ENCODE measurements at places on chromosomes 7 and 10.

DNA sequence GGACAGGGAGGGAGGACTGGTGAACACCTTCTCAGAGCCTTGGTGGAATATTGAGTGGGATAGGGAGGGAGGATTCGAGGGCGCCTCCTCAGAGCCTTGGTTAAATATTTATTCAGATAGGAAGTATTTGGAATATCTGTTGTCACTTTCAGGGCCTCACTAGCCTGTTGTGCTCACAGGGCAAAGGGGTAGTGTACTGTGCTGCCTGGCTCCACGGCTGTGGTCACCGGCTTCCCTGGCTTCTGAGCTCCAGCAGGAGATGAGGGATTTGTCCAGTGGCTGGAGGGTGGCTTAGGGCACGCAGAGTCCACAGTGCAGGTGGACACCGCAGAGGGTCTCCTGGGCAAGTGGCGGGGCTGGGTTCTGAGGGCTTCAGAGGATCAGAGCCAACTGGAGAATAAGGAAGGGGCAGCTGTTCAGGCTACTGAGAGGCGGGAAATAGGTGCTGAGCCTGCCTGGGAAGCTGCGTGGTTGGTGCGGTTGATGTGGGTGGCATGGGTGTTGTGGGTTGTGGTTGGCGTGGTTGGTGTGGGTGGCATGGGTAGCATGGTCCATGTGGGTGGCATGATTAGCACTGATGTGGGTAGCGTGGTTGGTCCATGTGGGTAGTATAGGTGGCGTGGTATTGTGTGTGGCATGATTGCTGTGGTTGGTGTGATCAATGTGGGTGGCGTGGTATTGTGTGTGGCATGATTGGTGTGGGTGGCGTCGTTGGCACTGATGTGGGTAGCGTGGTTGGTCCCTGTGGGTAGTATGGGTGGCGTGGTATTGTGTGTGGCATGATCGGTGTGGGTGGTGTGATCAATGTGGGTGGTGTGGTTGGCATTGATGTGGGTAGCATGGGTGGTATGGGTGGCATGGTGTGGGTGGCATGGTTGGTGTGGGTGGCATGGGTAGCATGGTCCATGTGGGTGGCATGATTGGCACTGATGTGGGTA, 16.7 kb downstream of the INPP5A start:
- no peak for DNase-seq

DNA sequence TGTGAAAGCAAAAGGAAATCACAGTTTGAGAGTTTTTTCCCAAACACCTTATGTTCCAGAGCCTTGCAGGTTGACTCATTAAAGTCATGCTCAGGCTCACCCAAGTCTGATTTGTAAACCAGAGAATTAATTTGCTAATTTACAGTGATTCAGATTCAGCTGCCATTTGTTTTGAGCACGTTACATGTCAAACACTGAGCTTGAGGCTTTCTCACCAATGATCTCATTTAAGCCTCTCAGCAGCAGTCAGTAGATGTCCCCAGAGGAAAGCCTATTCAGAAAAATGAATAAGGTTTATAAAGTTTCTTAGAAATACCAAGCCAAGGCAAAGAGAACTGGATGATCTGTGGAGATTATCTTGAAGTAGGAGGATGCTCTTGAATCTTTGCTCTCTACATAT, 420.4 kb downstream of the HTR7 start:
- DNase-seq, result no peak

- DNase-seq, result no peak
Measured at GRCh38 chr10:6255548-6256061, 52.9 kb downstream of the PFKFB3 start.

DNA sequence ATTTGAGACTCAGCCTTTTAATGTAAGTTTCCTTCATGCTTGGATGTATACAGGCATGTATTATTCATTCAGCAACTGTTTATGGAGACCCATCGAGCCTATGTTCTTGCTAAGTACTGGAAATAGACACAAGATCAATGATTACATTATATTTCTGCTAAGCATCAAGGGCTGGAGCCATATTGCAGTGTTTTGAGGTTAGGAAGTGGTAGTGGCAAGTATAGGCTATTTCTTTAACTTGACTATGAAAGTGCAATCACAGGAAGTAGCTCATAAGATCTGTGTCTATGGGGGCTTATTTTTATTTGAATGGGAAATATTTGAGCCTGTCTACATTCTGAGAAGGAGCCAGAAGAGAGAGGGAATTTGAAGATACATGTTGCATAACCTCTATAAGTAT, 123.8 kb downstream of the HDAC9 start:
- no peak for DNase-seq

DNA sequence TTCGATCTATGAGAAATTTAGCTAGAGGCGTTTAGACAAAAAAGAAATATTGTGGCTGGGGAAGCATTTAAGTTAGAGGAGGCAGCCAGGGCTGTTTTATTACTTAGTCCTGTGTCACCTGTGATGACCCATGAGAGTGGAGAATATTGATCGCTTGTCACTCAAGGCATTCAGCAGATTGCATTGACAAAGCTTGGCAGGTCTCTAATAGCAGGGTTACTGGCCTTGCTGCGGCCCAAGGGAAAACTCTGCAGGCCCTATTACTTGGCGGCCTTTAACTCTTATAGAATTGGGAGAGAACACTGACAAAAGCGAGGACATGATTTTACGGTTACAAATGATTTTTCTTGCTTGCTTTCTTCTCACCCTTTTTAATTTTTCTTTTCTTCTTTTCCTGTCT, 473.5 kb downstream of the AUTS2 start:
- no peak for DNase-seq

- no peak for DNase-seq
Measured at GRCh38 chr7:153422291-153423209, 629.6 kb upstream of the DPP6 start.

DNA sequence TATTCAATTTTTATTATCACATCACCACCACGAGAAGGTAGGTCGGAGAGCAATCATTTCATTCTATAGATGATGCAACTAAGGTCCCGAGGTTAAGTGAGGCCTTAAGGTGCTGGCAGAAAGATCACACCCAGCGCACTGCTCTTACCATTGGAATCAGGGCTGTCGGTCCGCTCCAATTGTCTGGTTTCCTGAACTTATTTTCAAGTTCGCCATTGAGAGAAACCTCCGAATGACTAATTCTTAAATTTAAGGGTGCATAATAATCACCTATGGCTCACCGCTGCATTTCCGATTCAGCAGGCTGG, 625 bp upstream of the GSTO2 start:
- DNase-seq, result no peak

DNA sequence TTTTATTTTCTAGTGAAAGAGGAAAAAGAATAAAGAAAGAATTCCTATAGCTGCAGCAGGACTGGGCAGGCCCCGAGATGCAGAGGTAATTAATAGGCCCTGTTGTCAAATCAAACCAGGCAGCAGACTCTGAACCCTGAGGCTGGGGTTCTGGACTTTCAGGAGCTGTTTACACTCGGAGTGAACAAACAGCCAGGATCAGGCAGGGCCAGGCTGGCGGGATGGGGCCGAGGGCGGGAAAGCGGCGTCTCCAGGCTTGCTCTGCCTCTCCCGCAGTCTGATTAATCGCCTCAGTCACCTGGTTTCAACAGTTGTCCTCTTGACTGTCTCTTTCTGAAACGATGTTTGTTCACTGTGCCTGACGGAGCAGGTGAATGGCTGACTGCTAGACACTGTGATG, 675.4 kb upstream of the FOXK1 start:
- DNase-seq, result no peak

GRCh38 chr7:130894146-130894908, 160.3 kb upstream of the KLF14 start:
- no peak for DNase-seq

- DNase-seq, result no peak
Measured at GRCh38 chr10:5890452-5890915, 441 bp downstream of the FBH1 start.

DNA sequence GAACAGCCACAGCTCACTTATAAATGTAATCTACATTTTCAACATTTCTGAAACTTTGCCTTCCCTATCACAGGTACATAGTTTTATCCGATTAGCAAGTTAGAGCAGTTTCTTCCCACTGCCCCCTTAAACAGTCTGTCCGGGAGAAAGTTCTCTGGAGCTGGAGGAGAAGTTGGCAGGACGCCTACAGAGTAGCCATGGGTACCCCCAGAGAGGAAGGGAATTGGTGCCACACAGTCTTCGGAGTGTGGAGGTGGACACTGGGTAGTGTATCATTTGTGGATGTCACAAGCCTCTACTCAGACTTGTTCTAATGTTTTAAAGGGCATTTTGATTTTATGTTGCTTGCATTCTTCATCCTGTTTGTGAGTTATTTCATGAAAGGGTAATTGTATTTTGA, 39.0 kb downstream of the TAF3 start:
- DNase-seq, result no peak

DNA sequence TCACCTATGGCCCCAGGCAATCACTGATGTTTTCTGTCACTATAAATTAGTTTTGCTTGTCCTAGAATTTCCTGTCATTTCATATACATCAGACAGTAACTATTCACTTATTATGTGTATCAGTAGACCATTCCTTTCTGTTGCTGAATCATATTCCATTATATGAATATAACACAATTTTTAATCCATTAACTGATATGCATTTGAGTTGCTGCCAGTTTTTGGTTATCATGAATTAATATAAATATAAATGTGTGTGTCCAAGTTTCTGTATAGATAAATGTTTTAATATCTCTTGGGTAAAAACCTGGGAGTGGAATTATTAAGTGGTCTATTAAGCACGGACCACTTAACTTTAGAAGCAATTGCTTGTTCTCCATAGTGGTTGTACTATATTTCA, 143.8 kb downstream of the ZNF438 start:
- no peak for DNase-seq

DNA sequence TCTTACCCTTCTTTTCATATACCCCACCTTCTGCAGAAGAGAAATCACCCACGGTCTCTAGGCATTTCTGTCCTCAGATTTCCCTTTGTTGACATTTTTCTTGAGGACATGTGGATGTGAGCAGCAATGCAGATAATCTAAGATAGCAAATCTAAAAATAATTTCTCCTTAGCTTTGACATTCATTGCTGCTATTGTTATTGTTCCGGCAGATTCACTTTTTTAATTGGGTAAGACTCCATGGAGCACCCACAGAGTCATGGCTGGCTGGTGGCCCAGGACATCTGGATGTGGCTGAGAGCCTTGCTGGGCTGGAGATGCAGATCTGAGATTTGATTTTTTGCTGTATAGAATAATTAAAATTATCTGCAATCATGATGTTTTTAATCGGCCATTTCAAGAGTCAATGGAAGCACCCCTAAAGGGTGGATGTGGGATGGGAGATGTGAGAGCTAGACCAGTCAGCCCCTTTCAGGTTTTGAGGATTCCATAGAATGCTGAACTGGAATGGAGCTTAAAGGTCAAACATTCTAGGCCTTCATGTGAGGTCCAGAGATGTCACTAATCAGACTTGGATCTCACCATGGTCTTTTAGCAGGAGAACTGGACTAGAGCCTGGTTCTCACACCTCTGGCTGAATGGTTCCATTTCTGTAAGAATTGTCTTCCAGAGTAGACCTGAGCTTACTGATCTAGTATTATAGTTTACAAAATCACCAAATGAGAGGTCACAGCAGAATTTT, 37.5 kb downstream of the TAS2R41 start:
- no peak for DNase-seq

DNA sequence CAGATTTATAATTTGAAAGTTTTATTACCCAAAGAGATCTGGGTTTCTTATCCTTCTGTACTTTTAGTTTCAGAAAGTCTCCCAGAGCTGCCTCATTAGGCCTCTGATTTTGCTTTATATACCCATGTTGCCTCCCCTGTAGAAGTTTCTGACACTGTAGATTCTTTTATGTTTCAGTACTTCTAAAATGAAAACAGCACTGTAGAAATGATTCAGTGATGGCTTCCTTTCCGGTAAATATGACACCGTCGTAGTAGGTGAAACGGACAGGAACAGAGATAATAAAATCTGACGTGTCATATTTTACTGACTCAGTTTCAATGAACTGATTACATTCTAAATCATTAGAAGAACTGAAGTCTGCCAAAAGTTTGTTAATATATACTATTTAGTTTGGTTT, 272.7 kb downstream of the TWIST1 start:
- DNase-seq, result no peak

- no peak for DNase-seq
Measured at GRCh38 chr7:45219130-45219529, 61.5 kb downstream of the RAMP3 start.

- DNase-seq, result no peak
Measured at GRCh38 chr7:124032369-124033094, at the start of gene TMEM229A. TMEM229A (minus strand) TSS chr7:124033067; CDS start chr7:124033003, 64 bp downstream.

- no peak for DNase-seq
Measured at GRCh38 chr7:127924874-127925273, 106.4 kb downstream of the LRRC4 start.

- DNase-seq, result no peak
Measured at GRCh38 chr7:133794479-133794878, 332.7 kb upstream of the LRGUK start.

- no peak for DNase-seq
Measured at GRCh38 chr10:104103956-104104355, 18.0 kb upstream of the SFR1 start.

DNA sequence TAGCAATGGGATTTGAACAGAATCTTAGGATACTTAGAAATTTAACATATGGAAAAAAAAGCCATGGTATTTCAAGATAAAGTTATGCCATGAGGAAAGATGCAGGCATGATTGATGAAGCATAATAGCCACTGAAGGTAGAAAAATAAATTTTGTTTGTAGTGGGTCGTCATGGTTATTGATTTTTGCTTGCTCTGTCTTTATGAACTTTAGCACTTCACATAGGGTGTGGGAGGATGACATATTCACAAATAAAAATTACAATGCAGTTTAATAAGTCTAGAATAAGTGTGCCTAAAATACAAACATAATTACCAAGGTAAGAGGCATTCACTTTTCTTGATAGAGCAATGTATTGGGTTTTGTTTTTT, 129.1 kb upstream of the SEMA3E start:
- no peak for DNase-seq

DNA sequence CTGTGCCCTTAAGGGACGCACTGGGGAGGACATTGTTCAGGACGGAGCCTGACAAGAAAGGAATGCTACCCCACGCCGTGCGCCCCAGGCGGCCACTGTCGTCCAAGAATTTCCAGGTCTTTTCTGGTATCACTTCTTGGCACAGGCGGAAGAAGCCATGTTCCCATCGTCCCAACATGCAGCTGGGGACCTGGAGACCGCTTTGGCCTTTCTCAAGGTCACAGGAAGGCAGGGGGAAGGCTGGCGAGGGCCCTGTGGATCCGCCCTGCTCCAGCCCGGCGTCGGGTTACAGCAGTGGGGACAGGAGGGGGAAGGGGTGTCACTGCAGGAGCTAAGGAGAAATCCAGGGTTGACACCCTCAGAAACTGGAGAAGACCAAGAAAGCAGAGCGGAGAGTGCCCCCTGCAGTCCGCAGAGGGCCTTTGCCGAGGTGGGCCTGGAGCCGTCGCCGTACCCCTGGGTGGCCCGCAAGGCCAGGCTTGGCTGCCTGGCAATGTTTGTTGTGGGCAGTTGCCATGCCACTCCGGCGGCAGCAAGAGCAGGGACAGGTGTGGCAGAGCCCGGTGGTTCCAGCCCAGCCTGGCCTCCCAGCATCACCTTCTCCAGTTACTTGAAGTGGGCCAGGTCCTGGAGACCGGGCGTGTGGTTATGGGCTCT, 104.1 kb downstream of the LHPP start:
- DNase-seq, result no peak

GRCh38 chr7:121398246-121398645, 2.1 kb upstream of the FAM3C start:
- DNase-seq, result no peak

All from stimulated activated CD8-positive, alpha-beta memory T cell treated with anti-CD3 and anti-CD28 coated beads, Interleukin-7, amount 100 ng/mL, for 1 hour (primary cell).